ENCODE measurements at places on chromosomes 16 and 17.

- H3K4me3 ChIP-seq, result no peak overlapping the region
These were observed 12.0 kb downstream of the USP36 start for GRCh38 chr17:78828470-78829185.

DNA sequence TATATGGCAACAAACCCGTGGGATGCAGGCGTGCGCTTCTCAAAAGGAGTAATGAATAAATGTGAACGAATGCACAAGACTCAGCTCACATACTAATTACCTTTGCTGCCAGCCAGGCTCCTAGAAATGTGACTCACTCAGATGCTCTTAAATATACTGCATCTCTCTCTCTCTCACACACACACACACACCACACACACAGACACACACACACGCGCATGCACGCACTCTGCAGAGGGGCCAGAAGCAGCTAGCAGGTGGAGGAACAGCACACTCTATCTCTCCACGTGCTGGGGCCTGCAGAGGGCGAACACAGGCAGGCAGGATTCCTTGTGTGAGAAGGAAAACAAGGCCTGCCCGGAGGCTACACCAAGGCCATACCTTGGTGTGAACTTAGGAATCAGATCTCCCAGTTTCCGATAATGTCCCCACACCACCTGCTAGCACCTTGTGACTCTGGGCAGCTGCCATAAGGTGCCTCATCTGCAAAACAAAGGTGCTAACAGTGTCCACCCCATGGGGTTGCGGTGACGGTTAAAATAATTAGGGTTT, 5.3 kb downstream of the GPRC5B start:
- no peak overlapping the region for H3K4me3 ChIP-seq
- no peaks in the 10 kb centered on the region for H3K36me3 ChIP-seq
- H3K27me3 ChIP-seq, result peaks cover 23% of the 10 kb centered on the region

GRCh38 chr16:85266857-85267256, 154.6 kb upstream of the CIBAR2 start:
- no peak overlapping the region for H3K4me3 ChIP-seq
- H3K4me1 ChIP-seq, result no peaks in the 10 kb centered on the region

DNA sequence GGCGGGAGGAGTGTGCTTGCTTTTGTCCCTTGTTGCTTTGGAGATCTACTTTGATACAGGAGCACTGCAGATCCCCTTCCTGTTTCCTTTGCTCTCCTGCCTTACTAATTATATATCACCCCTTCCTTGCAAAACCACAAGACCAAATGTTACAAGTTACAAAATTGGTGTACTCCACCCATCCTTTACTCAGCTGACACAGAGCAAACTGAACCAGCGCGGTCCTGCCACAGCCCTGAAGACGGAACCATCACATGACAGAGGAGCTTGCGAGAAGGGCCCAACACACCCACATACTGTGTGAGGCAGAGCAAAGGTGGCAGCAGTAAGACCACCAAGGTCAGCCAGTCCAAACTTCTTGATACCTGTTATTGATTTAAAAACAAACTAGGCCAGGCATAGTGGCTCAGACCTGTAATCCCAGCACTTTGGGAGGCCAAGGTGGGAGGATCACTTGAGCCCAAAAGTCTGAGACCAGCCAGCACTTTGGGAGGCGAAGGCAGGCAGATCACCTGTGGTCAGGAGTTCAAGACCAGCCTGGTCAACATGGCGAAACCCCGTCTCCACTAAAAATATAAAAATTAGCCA, 33.2 kb downstream of the CYTH1 start:
- peak overlapping the region; percentile 91 for H3K27ac ChIP-seq
- H3K4me1 ChIP-seq, result peaks cover 93% of the 10 kb centered on the region
- H3K4me3 ChIP-seq, result peak overlapping the region; percentile 66
- DNase-seq, result peak; percentile 83
